ENCODE measurements at places on chromosomes 1 and 21. TPM values are rescaled to one million over a fixed set of nuclear protein-coding genes. Genes with fewer than 3 reads are reported as not detected.

KCNQ4 gene
- total RNA-seq, result not detected

GJB5 gene
- total RNA-seq, result not detected

TRIM17 gene
- not detected for total RNA-seq

OVAAL gene
- not detected for total RNA-seq

OLIG2 gene
- not detected for total RNA-seq

TAF13 gene
- total RNA-seq, result 37.6 TPM

PGBD5 gene
- total RNA-seq, result 0.05 TPM

FBLIM1 gene
- total RNA-seq, result 17.5 TPM

SLAMF8 gene
- not detected for total RNA-seq

HS2ST1 gene
- 17.4 TPM for total RNA-seq

RGS4 gene
- 10.4 TPM for total RNA-seq

GBP1 gene
- total RNA-seq, result 15.1 TPM

RSPO1 gene
- not detected for total RNA-seq

GNG4 gene
- total RNA-seq, result 6.1 TPM

PTPRC gene
- 12.1 TPM for total RNA-seq

C1QA gene
- not detected for total RNA-seq

GPR157 gene
- 3.1 TPM for total RNA-seq

LPAR3 gene
- 7.3 TPM for total RNA-seq
